Stomach (tissue), 19 donors: ENCODE measurements at places on chromosomes 7 and 10. TPM values are rescaled to one million over a fixed set of nuclear protein-coding genes. Genes with fewer than 3 reads are reported as not detected.
A peak's percentile ranks its signal among the peaks of the same experiment; 100 is the strongest.

The RBAK gene
- 7.6 TPM for total RNA-seq

The COL26A1 gene
- total RNA-seq: not detected

The TES gene
- 191 TPM for total RNA-seq

The GLUD1 gene
- total RNA-seq: 61.3 TPM

The PRSS2 gene
- total RNA-seq: not detected

The IL15RA gene
- 63.0 TPM for total RNA-seq

GRCh38 chr7:24169077-24169624 is 114.8 kb upstream of the NPY start:
- no peak for DNase-seq
- no peak overlapping the region for H3K27ac ChIP-seq
- no peaks in the 10 kb centered on the region for H3K36me3 ChIP-seq
- no peaks in the 10 kb centered on the region for H3K4me1 ChIP-seq
- H3K4me3 ChIP-seq: no peak overlapping the region

- no peaks in the 10 kb centered on the region for H3K4me1 ChIP-seq
- no peak overlapping the region for H3K27ac ChIP-seq
- DNase-seq: no peak
Observed at GRCh38 chr7:41977661-41978060, 259.3 kb downstream of the GLI3 start.

DNA sequence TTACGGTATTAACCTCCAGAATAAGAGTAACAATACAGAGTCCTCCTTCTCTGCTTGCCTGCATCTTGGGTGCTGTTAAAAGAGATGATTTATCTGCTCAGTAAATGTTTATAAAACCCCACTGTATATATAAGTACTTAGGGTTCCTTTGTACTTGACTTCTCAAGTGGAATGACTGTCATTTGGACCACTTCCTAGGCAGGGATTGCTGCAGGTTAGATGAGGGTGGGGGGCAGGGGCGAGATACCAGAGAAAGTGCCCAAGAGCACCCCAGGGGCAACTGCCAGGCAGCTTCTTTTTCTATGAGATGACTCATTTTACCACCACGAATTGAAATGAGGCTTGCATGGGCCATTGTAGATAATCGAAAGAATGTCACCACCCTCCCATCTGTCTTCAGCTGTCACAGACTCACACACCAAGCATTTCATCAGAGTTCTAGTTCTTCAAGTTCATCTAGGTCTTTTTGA is 421.9 kb upstream of the GALNT17 start:
- H3K36me3 ChIP-seq: no peaks in the 10 kb centered on the region
- H3K4me1 ChIP-seq: peaks cover 53% of the 10 kb centered on the region
- H3K27me3 ChIP-seq: no peaks in the 10 kb centered on the region
- no peak overlapping the region for H3K27ac ChIP-seq
- no peak for DNase-seq
- no peak overlapping the region for H3K4me3 ChIP-seq

DNA sequence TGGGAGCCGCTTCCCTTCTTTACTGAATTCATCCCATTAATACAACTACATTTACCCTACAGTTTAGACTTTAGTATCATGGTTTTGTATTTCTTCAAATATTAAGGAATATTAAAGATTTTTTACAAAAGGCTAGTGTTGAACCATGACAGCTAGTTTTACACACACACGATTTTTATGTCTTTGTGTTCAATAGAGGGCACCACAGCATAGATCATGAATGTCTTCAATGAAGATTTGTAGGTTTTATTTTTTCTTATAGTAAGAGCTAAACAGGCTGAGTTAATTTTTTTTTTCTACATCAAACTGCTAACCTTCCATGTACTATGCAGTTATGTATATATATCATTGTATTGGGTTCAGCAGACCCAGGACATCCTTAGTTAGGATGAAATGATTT is 76.9 kb downstream of the SNX10 start:
- peaks cover 78% of the 10 kb centered on the region for H3K27me3 ChIP-seq
- no peak overlapping the region for H3K4me3 ChIP-seq
- no peaks in the 10 kb centered on the region for H3K36me3 ChIP-seq
- peaks cover 4% of the 10 kb centered on the region for H3K4me1 ChIP-seq

DNA sequence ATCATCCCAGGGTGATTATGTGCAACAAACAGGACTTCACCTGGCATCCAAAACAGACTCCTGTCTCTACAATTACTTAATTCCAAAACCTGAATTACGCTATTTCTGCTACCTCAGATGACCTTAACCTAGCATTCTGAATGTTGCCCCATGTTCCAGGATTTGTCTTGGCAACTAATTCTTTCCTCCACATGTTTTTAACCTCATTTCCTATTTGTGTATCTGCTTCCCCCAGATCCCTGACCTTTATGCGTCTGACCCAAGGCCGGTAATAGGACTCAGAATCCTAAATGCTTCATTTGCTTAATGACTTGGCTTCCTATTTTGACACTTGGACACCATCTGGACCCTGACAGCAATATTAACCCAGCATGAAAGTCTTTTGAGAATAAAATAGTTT is 8.7 kb upstream of the ING3 start:
- peak; percentile 24 for DNase-seq
- H3K4me3 ChIP-seq: no peak overlapping the region
- H3K36me3 ChIP-seq: no peaks in the 10 kb centered on the region
- H3K27me3 ChIP-seq: no peaks in the 10 kb centered on the region
- no peaks in the 10 kb centered on the region for H3K4me1 ChIP-seq

- no peak overlapping the region for H3K4me3 ChIP-seq
- no peaks in the 10 kb centered on the region for H3K27me3 ChIP-seq
- DNase-seq: no peak
- peaks cover 46% of the 10 kb centered on the region for H3K4me1 ChIP-seq
Observed at GRCh38 chr7:150325110-150325611, 1.8 kb upstream of the ACTR3C start.

GRCh38 chr10:62811159-62811875 is 4.8 kb downstream of the EGR2 start:
- H3K4me1 ChIP-seq: peaks cover 25% of the 10 kb centered on the region
- no peak for DNase-seq
- H3K27me3 ChIP-seq: peaks cover 8% of the 10 kb centered on the region
- H3K36me3 ChIP-seq: peaks cover 7% of the 10 kb centered on the region

DNA sequence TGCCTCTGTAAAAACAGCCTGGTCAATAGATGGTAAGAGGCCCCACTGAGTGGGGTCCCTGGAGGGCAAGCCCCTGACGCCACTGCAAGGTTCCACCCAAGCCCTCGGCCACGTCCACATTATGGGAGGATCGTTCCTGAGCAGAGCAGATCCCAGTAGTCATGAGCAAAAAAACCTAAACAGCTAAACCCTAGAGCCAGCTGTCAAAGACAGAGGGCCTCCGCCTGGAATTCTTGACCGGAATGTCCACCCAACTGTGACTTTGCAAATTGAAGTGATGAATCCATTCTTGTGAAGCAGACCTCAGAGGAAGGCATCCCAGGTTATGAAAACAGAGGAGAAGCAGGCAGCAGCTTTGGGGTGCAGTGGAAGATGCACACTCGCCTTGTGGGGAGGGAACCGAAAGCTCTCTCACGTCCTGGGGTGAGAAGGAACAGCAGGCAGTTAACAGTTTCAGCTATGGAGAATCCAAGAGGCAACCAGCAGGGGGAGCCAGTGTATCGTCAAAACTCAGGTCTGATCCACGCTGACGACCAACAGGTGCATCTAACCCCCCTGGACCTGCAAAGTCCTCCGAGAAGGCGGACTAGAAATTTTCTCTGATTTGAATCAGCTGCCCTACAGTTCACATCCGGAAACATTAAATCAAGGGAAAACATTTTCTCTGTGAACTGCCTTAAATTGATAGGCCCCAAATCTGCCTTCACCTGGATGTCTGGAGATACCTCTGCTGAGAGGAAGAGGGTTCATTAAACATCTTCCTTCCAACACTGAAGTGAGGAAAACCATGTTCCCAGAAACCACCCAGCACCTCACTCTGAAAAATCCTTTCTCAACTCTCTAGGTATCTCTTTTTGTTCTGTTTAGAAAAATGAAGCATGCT is 139.1 kb upstream of the PFKP start:
- H3K27ac ChIP-seq: no peak overlapping the region
- peaks cover 7% of the 10 kb centered on the region for H3K4me1 ChIP-seq
- no peak overlapping the region for H3K4me3 ChIP-seq
- peak; percentile 74 for DNase-seq
- no peaks in the 10 kb centered on the region for H3K36me3 ChIP-seq

DNA sequence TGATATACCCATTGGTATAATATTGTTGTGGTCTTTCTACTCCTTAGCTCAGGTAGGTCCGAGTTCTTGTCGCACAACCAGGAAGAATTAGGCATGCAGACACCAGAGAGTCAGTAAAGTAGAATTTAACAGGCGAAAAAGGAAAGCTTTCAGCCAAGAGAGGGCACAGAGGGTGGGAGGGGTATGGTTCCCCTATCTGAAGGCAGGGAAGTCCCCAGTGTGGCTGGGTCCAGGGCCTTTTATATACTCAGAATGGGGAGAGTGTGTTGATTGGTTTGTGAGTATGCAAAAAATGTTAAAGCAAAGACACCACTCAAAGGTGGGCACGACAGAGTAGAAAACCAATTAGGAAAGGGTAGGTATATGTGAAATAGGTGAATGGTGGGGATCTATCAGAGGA is 53.9 kb downstream of the IMMP2L start:
- no peak overlapping the region for H3K27ac ChIP-seq
- H3K36me3 ChIP-seq: no peaks in the 10 kb centered on the region
- no peaks in the 10 kb centered on the region for H3K27me3 ChIP-seq
- H3K4me1 ChIP-seq: no peaks in the 10 kb centered on the region
- H3K4me3 ChIP-seq: no peak overlapping the region
- no peak for DNase-seq

DNA sequence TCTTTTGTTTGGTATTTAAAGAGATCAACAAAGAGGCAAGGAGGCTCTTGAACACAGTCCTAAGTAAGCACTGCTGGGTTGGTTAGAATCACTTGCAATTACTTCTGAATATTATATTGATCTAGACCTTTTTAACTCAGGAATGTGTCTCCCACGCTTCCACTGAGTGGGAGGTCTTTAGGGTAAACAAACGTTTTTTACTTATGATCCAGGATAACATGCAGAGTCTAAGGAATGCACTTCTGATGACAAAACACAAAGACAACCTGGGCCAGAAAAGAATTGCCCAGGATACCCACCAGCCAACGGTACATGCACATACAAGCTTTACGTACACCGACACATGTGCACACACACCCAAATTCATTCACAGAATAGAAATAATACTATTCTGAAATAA is 626.9 kb downstream of the PARD3 start:
- peaks cover 16% of the 10 kb centered on the region for H3K4me1 ChIP-seq
- DNase-seq: no peak
- H3K27ac ChIP-seq: no peak overlapping the region
- H3K36me3 ChIP-seq: no peaks in the 10 kb centered on the region
- H3K27me3 ChIP-seq: no peaks in the 10 kb centered on the region
- no peak overlapping the region for H3K4me3 ChIP-seq

DNA sequence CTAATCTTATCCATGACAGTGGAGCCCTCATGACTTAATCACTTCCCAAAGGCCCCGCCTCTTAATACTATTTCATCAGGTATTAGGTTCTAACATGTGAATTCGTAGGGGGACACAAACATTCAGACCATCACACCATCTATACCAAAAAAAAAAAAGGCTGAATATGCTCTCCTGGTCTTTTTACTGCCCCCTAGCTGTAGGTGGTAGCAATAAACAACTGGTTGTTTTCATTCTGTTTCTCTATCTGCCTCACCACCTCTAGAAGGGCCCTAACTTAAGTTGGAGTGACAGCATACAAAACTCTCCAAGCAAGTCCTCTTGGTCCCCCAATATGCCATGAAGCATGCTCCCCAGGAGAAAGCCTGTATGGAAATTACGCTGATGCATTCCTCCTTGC is 94.1 kb downstream of the GRM8 start:
- H3K4me3 ChIP-seq: no peak overlapping the region
- DNase-seq: no peak
- no peak overlapping the region for H3K27ac ChIP-seq

DNA sequence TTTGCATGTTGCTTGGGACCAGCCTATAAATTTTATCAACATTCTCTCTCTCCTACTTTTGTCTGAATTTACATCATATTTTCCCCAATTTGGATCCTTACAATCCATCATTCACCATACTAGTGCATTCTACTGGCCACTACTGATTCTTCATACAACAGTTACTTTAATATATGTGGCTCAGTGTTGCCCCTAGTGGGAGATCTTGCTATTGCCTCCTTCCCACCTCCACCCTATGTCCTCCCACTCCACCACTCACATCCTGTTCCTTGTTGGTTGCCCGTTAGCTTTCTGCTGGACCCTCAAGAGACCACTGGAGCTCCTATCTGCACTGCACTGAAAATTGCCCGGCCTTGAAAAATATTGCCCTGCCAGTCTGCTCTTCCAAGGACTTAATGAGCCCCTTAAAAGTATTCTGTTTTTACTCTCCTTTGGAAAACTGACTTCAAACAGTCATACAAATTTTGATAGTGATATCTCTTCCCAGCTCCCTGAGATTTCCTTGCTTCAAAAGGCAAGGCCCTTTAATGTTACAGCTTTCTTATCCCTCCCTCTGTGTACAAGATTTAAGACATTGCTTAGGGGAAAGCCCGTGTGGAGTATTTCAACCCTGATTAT is 243.2 kb upstream of the TMEM229A start:
- H3K27me3 ChIP-seq: no peaks in the 10 kb centered on the region
- no peaks in the 10 kb centered on the region for H3K36me3 ChIP-seq
- no peak overlapping the region for H3K4me3 ChIP-seq
- H3K4me1 ChIP-seq: no peaks in the 10 kb centered on the region
- H3K27ac ChIP-seq: no peak overlapping the region

DNA sequence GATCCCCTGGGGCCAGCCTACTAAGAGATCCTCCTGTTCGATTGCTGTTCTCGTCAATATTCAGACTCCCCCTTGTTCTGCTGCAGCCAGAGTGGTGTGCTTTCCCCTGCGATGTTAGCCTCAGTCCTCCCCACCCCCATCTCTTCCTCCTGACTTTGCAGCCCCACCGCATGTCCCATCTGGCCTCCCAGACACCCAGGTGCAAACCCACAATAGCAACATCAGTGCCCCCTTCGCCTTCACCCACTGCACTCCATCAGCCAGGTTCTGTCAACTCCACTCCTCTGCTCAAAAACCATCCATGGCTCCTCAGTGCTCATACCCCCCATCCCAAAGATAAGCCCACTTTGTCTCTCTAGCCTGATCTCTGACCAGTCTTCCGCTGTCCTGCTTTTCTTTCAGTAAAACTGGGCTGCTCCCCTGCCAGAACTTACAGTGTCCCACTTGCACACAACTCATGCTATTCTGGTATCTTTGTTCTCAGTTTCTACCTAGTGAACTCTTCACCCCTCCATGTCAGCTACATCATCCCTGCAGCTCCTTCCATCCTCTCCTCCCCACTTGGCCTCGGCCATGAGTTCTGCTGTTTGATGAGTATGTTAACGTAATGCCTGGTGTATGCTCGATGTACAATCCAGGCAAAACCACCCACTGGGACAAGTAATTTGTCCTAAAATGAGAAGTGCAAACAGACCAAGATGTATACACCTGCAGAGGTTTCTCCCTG is 26.6 kb downstream of the COL13A1 start:
- H3K4me3 ChIP-seq: no peak overlapping the region
- DNase-seq: no peak
- H3K4me1 ChIP-seq: no peaks in the 10 kb centered on the region

- no peaks in the 10 kb centered on the region for H3K27me3 ChIP-seq
- H3K27ac ChIP-seq: no peak overlapping the region
- H3K4me3 ChIP-seq: no peak overlapping the region
Observed at GRCh38 chr10:77420947-77421523, 216.6 kb downstream of the KCNMA1 start.

- DNase-seq: no peak
- no peak overlapping the region for H3K4me3 ChIP-seq
- H3K4me1 ChIP-seq: peaks cover 23% of the 10 kb centered on the region
- peak overlapping the region; percentile 81 for H3K27ac ChIP-seq
- no peaks in the 10 kb centered on the region for H3K27me3 ChIP-seq
Observed at GRCh38 chr7:5670183-5670935, 111.1 kb downstream of the RNF216 start.
